ENCODE measurements at places on chromosomes 3 and 15. TPM values are rescaled to one million over a fixed set of nuclear protein-coding genes. Genes with fewer than 3 reads are reported as not detected.

DNA sequence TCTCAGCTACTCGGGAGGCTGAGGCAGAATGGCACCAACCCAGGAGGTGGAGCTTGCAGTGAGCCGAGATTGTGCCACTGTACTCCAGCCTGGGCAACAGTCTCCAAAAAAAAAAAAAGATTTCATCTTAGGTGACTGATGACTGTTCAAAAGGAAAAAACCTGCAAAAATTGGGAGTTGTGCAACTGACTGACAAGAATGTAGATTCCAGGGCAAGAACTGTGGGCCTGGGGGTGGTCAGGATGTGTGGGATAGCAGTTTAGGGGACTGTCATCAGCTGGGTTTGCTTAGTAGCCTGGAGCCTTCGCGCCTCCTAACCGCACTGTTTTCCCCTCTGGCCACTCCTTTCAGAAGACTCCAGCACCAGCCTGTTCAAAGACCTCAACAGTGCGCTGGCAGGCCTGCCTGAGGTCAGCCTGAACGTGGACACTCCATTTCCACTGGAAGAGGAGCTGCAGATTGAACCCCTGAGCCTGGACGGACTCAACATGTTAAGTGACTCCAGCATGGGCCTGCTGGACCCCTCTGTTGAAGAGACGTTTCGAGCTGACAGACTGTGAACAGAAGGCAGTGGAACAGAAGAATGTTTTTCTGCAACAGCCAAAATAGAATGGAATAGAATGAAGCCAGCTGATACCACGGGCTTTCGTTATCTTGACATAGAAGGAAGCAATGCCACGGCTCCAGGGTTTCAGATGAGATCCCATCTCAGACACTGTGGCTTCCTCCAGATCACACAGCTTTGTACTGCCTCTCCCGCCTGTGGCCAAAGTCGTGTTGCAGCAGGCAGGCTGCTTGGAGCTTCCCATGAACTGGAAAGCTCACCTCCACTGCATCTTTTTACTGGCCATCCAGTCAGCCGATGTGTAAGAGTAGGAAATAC is 75.3 kb upstream of the BLM start:
- no peaks in the 10 kb centered on the region for H3K27me3 ChIP-seq
- no peak overlapping the region for H3K27ac ChIP-seq
- H3K36me3 ChIP-seq: peaks cover 16% of the 10 kb centered on the region
- no peaks in the 10 kb centered on the region for H3K4me1 ChIP-seq
- DNase-seq: no peak
- no peak overlapping the region for H3K4me3 ChIP-seq

DTX3L gene
- total RNA-seq: 19.2 TPM

- H3K4me3 ChIP-seq: no peak overlapping the region
- H3K36me3 ChIP-seq: peaks cover 9% of the 10 kb centered on the region
- DNase-seq: no peak
- no peaks in the 10 kb centered on the region for H3K27me3 ChIP-seq
- H3K4me1 ChIP-seq: no peaks in the 10 kb centered on the region
- no peak overlapping the region for H3K27ac ChIP-seq
Measured at GRCh38 chr3:138263104-138263503, 66.5 kb downstream of the NME9 start.

DNA sequence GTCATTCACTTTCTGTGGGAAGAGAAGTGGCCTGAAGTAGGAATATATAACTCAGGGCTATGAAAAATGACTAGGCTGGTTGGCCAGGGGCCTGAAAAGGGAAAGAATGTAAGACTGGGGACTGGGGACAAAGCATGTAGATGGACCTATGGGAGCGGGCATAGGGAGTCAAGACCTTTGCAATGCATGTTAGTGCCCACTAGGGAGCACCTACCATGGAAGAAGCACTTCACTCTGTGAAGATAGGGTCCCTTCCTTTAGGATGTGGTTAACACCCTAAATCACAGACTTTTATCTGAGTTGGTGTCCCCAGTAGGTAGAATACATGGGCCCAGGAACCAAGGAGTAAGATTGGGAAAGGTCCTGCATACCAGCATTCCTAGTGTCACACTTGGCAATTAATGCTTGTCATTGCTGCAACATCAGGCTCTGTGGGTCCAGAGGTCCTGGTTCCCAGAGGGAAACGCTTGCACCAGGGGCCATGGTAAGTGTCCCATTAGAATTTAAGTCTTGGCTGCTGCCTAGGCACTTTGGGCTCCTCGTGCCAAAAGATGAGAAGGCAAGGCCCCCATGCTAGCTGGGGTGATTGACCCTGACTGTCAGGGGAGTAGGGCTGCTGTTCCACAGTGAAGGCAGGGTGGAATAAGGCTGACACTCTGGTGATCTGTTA is 79.6 kb downstream of the CRYGS start:
- no peaks in the 10 kb centered on the region for H3K4me1 ChIP-seq
- H3K27ac ChIP-seq: no peak overlapping the region
- H3K27me3 ChIP-seq: no peaks in the 10 kb centered on the region
- peak; percentile 16 for DNase-seq
- no peak overlapping the region for H3K4me3 ChIP-seq

- H3K4me3 ChIP-seq: no peak overlapping the region
- H3K27me3 ChIP-seq: no peaks in the 10 kb centered on the region
- peaks cover 21% of the 10 kb centered on the region for H3K4me1 ChIP-seq
- no peak for DNase-seq
- H3K27ac ChIP-seq: no peak overlapping the region
- H3K36me3 ChIP-seq: 0 out of 3 replicates have a peak, but pooled peaks cover 3% of the 10 kb centered on the region
Measured at GRCh38 chr3:184004476-184004875, 13.2 kb downstream of the ABCC5 start.

DNA sequence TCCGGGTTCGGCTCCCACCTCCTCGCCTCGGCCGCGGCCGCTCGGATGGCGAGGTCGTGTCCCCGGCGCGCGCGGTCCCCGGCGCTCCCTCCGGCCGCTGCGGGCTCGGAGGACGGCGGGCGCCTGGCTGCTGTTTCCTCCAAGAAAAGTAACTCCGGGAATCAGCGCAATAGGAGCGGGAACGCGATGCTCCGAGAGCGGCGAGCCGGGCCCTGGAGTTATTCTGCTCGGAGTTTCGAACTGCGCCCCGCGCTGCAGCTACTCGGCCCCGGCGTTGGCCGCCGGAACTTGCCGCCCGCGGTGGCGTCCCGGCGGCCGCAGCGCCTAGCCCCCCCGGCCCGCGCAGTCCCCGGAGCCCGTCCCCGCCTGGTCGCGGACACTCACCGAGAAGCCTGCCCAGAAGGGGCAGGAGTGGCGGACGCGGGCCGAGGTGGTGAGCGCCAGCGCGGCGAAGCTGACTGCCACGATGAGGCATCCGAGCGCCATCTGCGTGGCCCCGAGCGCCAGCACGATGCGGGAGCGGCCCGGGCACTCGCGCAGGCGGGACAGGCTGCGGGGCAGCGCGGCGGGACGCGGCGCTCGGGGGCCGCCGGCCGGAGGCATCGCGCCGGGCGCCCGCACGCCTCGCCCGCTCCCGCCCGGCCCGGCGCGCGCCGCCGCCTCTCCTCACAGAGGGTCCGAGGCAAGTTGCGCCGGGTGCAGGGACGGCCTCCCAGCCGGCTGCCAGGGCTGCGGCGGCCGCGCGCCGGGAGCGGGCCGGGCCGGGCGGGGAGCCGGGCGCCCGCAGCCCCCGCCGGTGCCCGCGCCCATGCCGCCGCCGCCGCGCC is 251.9 kb downstream of the TJP1 start:
- no peak overlapping the region for H3K27ac ChIP-seq
- H3K4me1 ChIP-seq: no peaks in the 10 kb centered on the region
- H3K36me3 ChIP-seq: no peaks in the 10 kb centered on the region
- no peak overlapping the region for H3K4me3 ChIP-seq
- no peak for DNase-seq

DNA sequence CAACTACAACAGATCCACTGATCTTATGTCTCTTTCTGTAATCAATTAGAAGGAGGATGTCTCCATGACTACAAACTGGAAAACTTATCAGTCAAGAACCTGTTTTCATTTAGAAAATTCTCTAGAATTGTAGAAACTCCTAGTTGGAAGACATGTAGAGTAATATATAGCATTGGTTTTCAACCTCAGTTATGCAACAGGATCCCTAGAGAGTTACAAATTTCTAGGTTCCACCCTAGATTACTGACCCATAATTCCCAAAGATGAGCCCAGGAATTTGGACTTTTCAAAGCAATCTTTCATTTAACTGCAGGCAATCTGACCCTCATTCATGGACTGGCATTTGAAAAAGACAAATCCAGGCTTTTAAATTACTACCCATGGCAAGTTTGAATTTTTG is 116.9 kb upstream of the RAP2B start:
- no peaks in the 10 kb centered on the region for H3K36me3 ChIP-seq
- no peaks in the 10 kb centered on the region for H3K27me3 ChIP-seq
- DNase-seq: no peak
- no peak overlapping the region for H3K4me3 ChIP-seq
- H3K27ac ChIP-seq: no peak overlapping the region
- no peaks in the 10 kb centered on the region for H3K4me1 ChIP-seq

GRCh38 chr15:95712785-95713184 is 617.7 kb upstream of the NR2F2 start:
- no peaks in the 10 kb centered on the region for H3K27me3 ChIP-seq
- no peaks in the 10 kb centered on the region for H3K4me1 ChIP-seq
- DNase-seq: no peak
- no peak overlapping the region for H3K27ac ChIP-seq

SLC12A8 gene
- total RNA-seq: 0.13 TPM

SLC22A13 gene
- not detected for total RNA-seq

RCCD1 gene
- total RNA-seq: 15.1 TPM

FOXB1 gene
- total RNA-seq: not detected

DNA sequence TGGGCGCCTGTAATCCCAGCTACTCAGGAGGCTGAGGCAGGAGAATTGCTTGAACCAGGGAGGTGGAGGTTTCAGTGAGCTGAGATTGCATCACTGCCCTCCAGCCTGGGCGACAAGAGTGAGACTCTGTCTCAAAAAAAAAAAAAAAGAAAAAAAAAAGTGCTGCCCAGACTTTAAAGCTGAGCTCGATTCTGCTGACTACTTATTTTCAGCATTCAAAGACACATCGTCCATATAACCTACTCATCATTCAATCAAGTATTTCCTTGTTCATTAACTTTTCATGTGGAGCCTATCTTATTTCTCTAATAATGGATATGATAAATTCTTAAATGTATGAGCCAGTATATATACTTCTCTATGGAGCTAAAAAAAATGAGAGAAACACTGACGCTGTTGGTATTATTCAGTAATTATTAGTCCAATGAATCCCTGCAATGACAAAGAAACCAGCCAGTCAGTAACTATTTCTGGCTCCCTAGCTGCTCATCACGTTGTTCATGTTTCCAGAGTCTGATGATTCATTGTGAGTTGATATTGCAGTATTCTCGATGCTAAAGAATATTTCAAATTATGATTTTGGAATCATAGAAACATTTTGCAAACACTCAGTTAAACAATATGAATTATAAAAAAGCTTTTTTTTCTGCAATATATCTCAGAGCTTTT is 111.9 kb downstream of the RAP2B start:
- no peaks in the 10 kb centered on the region for H3K27me3 ChIP-seq
- H3K4me1 ChIP-seq: no peaks in the 10 kb centered on the region
- H3K4me3 ChIP-seq: no peak overlapping the region
- no peak for DNase-seq

SATB1 gene
- not detected for total RNA-seq

MRAS gene
- total RNA-seq: 36.2 TPM

GRCh38 chr15:55694652-55695150 is 48.3 kb downstream of the PRTG start:
- no peak for DNase-seq
- no peak overlapping the region for H3K27ac ChIP-seq
- H3K4me3 ChIP-seq: no peak overlapping the region
- H3K36me3 ChIP-seq: no peaks in the 10 kb centered on the region
- H3K4me1 ChIP-seq: no peaks in the 10 kb centered on the region

IL20RB gene
- total RNA-seq: 0.22 TPM

DNA sequence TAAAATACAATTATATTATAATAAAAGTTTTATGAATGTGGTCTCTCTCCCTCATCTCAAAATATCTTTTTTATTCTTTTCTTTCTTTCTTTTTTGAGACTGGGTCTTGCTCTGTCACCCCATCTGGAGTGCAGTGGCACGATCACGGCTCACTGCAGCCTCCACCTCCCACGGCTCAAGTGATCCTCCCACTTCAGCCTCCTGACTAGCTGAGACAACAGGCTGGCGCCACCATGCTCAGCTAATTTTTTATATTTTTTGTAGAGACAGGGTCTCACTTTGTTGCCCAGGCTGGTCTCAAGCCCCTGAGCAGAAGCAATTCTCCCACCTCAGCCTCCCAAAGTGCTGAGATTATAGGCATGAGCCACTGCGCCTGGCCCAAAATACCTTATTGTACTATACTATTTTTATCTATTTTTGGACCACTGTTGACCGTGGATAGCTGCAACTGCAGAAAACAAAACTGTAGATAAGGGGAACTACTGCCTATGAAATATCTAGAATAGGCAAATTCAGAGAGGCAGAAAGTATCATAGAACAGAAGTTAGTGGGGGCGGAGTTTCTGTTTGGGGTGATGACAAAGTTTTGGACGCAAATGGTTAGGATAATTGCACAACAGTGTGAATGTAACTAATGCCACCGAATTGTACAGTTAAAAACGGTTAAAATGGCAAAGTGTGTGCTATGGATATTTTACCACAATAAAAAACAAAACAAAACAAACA is 66.6 kb downstream of the SLC12A8 start:
- H3K27me3 ChIP-seq: peaks cover 28% of the 10 kb centered on the region
- peaks cover 20% of the 10 kb centered on the region for H3K4me1 ChIP-seq
- DNase-seq: no peak

- no peak for DNase-seq
- no peak overlapping the region for H3K27ac ChIP-seq
- no peaks in the 10 kb centered on the region for H3K27me3 ChIP-seq
- no peaks in the 10 kb centered on the region for H3K4me1 ChIP-seq
Measured at GRCh38 chr3:183826448-183827250, 1.3 kb upstream of the MAP6D1 start.

CAMK1 gene
- 53.3 TPM for total RNA-seq

AGTR1 gene
- total RNA-seq: 0.64 TPM

GRCh38 chr3:128498901-128499530 is 6.0 kb upstream of the GATA2 start:
- no peak overlapping the region for H3K4me3 ChIP-seq
- 0 out of 2 replicates have a peak, but pooled peaks cover 1% of the 10 kb centered on the region for H3K36me3 ChIP-seq
- H3K4me1 ChIP-seq: peaks cover 4% of the 10 kb centered on the region
- no peak overlapping the region for H3K27ac ChIP-seq

DNA sequence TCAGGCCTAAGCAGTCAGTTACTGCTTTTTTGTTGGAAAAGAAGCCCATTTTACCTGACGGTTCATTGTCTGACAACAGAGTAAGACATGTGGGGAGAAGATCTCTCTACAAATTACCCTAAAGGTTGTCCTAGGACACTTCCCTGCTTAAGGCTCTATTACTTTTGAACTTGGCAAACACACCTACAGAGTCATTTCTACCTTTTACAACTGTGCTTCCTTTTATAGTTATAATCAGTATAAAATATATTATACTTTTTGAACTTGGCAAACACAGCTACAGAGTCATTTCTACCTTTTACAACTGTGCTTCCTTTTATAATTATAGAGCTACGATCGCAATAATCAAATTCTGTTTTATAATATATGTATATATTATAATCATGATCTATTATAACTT is 215.0 kb downstream of the TPRG1 start:
- H3K27ac ChIP-seq: no peak overlapping the region
- no peaks in the 10 kb centered on the region for H3K27me3 ChIP-seq
- no peak overlapping the region for H3K4me3 ChIP-seq
- DNase-seq: no peak
- H3K4me1 ChIP-seq: no peaks in the 10 kb centered on the region

GRCh38 chr3:52769786-52770455 is 819 bp downstream of the NEK4 start:
- H3K4me3 ChIP-seq: peak overlapping the region; percentile 52
- no peak for DNase-seq
- peaks cover 24% of the 10 kb centered on the region for H3K36me3 ChIP-seq
- no peaks in the 10 kb centered on the region for H3K27me3 ChIP-seq
- H3K27ac ChIP-seq: peak overlapping the region; percentile 80

All from HepG2 (cell line).